ENCODE measurements at places on chromosomes 7 and 10.

DNA sequence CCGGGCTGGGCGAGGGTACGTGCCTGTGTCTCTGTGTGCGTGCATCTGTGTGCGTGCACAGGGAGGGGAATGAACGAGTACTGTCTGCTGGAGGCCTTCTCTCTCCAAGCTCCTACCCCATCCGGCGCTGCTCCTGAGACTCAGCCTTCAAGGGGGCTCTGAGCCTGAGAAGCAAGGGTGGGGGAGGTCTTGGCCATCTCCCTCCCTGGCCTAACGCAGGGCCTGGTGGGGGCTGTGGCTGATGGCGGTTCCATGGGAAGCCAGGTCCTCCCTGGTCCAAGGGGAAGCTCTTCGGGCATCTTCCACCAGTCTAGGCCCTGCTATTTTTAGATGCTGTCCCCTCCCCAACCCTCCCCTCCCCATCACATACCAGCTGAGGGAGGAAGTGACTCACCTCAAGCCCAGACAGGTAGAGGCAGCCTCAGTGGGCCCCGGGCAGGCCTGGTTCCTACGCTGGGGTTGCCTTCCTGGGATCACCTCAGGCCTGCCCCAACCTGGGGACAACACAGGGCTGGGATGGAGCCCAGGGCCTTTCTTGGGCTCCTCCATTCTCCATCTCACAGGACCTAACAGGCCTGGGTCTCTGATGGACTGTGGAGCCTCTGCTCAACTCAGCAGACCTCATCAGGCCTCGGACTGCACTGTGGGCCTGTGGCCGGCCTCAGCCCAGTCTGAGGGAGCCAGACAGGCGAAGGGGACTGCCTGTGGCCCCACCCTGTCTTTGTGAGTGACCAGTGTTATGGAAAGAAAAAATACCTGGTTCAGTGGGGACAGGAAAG, 32.2 kb downstream of the DNAJB12 start:
- no peak for DNase-seq

DNA sequence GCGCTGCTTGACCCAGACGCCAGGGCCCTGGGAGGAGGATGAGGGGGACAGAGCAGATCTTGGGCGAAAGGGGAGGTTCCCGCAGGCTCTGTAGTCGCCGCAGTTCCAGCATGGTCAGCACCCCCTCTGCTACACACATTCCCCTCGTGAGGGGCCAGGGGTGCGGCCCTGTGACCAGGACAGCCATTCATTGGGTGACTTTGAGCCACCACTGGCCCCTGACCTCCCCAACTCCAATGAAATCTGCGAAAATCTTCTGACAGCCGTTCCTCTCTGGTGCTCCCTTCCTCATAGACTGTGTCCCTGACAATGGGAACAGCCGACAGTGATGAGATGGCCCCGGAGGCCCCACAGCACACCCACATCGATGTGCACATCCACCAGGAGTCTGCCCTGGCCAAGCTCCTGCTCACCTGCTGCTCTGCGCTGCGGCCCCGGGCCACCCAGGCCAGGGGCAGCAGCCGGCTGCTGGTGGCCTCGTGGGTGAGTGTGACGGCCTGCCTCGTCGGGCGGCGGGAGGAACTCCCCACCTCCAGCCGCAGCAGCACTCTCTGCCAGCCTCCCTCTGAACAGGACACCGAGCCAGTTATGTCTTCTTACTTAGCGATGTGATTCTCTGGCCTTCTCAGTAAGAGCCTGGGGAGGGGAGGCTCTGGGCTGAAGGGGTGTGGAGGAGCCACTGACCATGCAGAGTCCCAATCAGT, 825 bp downstream of the TMEM176A start:
- no peak for DNase-seq

DNA sequence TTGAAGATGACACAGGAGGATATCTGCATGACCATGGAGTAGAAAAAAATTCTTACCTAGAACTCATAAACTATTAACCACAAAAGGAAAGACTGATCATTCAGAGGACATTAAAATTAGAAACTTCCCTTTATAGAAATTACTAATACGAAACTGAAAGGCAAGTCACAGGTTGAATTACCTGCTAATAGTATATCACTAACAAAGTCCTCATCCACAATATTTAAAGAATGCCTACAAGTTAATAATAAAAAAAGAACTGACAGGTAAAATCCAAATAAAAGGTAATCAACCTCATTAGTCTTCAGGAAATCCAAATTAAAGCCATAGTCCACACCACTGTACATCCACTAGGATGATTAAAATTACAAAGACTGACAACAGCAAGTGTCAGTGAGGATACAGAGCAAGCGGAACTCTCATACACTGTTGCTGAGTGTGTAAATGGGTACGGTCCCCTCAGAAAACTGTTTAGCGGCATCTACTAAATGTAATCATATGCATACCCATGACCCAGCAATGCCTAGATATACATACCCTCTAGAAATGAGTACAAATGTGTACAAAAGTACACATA, 71.2 kb downstream of the ARHGAP21 start:
- DNase-seq, result no peak

GRCh38 chr7:134209322-134210015, 82.3 kb downstream of the LRGUK start:
- DNase-seq, result no peak

DNA sequence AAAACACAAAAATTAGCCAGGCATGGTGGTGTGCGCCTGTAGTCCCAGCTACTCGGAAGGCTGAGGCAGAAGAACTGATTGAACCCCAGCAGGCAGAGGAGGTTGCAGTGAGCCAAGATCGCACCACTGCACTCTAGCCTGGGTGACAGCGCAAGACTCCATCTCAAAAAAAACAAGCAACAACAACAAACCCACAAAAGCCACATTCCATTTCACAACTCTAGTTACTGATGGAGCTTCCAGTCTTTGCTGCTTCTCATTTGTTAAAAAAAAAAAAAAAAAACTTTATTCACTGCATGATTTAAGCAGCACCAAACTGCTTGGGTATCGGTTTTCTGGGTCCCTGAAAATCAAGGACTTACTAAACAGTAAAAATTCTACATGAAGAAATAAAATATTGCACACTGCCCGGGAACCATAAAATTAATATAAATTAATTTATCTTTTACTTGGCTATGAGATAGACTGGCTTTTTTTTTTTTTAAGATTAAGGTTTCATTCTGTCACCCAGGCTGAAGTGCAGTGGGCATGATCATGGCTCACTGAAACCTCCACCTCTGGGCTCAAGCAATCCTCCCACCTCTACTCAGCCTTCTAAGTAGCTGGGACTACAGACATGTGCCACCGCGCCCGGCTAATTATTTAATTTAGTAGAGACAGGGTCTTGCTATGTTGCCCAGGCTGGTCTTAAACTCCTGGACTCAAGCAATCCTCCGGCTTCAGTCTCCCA, 42.0 kb downstream of the SRPK2 start:
- no peak for DNase-seq

DNA sequence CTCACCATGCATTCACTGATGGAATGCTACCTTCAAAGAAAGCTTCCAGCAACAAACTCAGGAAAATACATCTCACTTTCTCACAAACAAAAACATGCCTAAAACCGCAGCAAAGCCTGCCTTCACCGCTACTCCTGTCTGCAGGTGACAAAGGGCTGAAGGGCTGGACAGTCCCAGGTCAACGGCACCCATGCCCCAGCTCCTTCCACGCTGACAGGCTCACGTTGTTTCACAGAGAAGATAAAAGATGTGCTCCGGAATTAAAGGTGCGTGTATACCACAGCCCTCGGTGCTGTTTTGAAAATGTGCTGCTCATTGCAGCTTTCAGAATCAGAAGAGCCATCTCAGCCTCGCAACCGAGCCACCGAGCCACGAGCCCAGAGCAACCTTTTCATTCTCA, 445.0 kb downstream of the PTPRN2 start:
- DNase-seq, result no peak

DNA sequence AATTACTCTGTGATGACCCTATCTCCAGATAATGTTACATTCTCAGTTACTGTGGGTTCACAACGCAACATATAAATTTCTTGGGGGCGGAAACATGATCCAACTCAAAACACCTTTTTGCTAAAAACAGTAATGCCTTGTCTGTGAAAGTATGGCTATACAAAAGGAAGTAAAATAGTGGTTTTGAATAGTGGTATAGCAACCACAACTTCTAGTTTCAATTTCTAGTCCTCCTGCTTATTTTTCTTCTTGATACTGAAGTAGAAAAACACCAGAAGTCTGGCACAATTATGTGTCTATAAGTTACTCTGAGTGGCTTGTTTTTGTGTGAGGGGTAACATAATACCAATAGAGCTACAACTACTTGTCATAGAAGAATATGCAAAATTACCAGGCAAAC, 21.5 kb upstream of the ZNF800 start:
- DNase-seq, result no peak

GRCh38 chr7:47253650-47254080, 328.2 kb downstream of the TNS3 start:
- no peak for DNase-seq

GRCh38 chr7:137591421-137591837, 247.9 kb upstream of the PTN start:
- peak; percentile 44 for DNase-seq

DNA sequence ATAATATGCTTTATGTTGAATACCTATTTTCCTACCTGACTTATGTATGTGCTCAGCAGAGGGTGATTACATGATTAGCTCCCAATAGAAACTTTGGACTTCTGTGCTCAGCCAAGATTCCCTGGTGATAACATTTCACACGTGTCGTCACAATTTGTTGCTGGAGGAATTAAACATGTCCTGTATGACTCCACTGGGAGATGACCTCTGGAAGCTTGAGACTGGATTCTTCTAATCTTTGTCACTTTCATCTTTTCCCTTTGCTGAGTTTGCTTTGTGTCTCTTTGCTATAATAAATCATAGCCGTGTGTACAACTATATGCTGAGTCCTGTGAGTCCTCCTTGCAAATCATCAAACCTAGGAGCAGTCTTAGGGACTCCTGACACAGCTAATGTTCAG, 120.9 kb upstream of the LRRTM3 start:
- DNase-seq, result no peak

DNA sequence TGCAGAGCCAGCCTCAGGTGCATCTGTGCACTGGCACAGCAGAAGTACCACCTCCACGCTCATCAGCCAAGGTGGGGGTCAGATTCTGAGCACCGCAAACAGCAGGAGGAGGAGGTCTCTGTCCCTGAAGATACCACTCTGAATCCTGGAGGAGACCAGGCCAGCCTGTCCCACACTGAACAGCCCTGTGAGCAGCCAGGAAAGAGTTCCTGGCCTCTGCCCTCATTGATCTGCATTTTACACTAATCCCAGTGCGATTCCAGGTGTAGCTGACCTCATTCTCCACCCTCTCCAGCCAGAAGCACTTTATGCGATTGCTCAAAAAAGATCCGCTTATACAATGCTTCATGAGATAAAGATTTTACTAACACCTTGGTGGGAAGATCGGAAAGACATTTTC, 99.1 kb upstream of the CACUL1 start:
- DNase-seq, result no peak

- no peak for DNase-seq
Measured at GRCh38 chr7:116265881-116266280, 55.5 kb downstream of the TES start.

DNA sequence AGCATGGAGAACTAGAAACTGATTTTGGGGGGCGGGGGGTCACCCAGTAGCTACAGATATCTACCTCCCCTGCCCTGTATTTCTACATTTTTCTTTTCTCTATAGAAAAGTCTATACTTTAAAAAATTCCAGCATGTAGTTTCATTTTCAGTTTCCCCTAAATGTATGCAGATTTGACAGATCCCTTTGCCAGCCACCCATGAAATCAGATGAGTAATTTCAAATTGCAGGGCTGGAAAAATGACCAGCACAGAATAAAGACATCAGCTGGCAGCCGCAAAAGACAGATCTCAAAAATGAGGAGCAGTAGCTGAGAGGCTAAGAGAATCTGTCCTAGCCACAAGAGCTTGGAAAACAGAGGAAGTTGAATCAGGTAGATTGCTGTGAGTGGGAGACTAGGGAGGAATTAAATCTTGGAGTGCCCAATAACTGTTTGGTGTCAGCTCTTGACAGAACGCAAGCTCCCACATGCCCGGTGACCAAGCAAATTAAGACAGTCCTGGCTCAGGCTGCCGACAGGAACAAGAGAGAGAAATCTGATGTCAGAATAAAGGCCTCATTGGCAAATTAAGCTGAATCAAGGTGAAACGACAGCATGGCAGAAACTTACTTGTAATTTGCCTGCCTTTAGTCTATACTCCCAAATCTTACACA, 24.5 kb downstream of the ADRB1 start:
- DNase-seq, result no peak

- DNase-seq, result no peak
Measured at GRCh38 chr7:155336812-155337602, 39.3 kb downstream of the INSIG1 start.

- DNase-seq, result no peak
Measured at GRCh38 chr10:132498562-132499366, 38.8 kb upstream of the INPP5A start.

DNA sequence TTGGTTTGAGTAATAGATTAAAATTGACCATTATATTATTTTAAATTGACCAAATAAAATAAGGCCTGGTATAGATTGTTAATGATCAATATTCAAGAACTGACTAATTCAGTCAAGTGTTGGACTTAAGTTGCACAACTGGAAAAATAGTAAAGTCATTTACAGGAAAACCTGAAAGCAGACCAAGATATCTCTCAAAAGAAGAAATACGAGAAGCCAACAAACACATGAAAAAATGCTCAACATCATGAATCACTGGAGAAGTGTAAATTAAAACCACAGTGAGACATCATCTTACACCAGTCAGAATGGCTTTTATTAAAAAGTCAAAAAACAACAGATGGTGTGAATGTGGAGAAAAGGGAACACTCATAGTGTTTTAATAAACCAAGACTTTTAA, 80.4 kb upstream of the MALRD1 start:
- DNase-seq, result no peak

DNA sequence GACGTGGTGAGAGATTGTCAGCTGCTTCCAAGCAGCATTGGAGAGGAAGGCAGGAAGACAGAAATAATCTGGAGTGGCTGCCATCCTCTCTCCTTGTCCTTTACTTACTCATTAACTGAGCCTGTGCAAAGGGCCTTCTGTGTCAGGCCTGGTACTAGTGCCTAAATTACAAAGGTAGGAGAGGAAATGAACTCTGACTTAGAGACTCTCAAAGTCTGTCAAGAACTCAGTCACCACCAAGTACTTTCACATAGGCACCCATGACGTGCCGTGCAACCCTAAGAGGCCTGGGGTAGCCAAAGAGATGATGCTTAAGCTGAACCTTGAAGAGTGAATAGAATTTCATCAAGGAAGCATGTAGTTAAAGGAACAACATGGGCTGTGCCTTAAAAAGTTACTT, 866.9 kb downstream of the LRMDA start:
- DNase-seq, result no peak

- DNase-seq, result no peak
Measured at GRCh38 chr10:35872671-35873070, 230.6 kb upstream of the FZD8 start.

- DNase-seq, result no peak
Measured at GRCh38 chr10:5862360-5862961, 27.2 kb downstream of the ANKRD16 start.

GRCh38 chr7:37495574-37496184, 47.0 kb upstream of the ELMO1 start:
- DNase-seq, result no peak

Measured in SK-N-MC (cell line).